Stimulated activated CD8-positive, alpha-beta memory T cell treated with anti-CD3 and anti-CD28 coated beads, Interleukin-7, amount 100 ng/mL, for 24 hours (primary cell): ENCODE measurements at places on chromosomes 5 and 9.

DNA sequence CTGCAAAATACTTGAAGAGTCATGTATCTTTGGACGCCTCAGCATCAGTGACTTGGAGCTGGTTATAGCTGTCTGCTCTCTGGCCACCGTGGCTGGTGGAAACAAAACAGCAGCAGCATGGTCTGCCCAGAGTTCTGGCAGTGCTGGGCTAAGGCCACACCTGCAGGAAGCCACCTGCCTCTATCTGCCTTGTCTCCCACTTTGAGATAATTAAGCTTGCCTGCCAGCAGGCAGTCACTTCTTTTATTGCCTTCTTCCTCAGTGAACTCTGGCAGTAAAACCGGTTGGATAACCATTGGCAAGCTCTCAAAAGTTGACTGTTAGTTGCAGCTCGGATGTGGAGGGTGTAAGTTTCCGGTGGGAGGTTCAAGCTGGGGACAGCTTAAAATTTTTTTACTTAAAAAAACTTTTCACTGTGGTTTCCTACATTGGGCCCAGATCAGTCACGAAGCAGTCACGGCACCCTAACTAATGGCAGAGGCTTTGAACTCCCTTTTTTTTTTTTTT lies 4.9 kb downstream of the SMIM3 start:
- no peak for DNase-seq

DNA sequence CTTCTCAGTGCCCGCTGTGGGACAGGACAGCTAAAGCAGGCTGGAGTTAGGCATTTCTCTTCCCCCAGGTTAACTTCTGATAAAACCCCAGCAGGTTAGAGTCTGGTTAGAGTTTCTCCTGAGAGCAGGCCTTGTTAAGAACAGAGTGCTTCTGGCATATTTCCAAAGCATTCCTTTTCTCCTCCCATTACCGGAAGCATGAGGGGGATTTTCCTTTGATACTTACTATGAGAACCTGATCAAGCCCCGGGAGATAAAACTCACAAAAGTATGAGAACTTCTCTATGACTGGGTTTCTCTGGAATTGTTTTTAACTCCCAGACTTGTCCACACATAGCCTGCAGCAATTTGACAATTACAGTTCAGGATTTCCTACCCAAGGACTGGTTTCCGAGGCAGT lies 77.4 kb upstream of the MAST4 start:
- DNase-seq, result no peak

- DNase-seq, result no peak
Observed at GRCh38 chr5:177067503-177067902, 19.2 kb upstream of the FGFR4 start.

DNA sequence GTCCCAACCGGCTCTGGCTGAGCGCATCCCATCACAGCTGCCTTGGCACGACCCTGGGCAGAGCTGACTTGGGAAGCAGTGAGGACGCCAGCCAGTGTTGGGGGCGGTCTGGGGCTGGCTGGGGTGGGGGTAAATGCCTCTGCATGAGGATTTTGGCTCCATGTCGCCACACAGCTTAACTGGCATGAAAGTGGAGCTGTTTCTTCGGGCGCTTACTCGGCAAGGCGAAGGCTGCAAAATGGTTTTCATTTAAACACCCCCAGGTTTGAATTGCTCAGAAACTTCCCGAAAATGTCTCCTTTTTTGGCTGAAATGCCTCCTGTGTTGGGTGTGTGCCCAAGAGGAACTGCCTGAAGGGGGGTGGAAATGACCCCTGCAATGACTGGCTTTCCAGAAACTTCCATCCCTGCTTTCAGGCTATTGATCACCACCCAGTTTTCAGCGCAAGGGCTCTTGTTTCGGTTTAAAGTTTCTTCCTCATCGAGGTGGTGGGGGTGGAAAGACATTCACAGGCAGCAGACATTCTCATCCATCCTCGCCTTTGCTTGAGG lies 38.3 kb downstream of the PTGES start:
- DNase-seq, result no peak

GRCh38 chr9:114909661-114910060 lies 20.7 kb downstream of the TNFSF8 start:
- no peak for DNase-seq

DNA sequence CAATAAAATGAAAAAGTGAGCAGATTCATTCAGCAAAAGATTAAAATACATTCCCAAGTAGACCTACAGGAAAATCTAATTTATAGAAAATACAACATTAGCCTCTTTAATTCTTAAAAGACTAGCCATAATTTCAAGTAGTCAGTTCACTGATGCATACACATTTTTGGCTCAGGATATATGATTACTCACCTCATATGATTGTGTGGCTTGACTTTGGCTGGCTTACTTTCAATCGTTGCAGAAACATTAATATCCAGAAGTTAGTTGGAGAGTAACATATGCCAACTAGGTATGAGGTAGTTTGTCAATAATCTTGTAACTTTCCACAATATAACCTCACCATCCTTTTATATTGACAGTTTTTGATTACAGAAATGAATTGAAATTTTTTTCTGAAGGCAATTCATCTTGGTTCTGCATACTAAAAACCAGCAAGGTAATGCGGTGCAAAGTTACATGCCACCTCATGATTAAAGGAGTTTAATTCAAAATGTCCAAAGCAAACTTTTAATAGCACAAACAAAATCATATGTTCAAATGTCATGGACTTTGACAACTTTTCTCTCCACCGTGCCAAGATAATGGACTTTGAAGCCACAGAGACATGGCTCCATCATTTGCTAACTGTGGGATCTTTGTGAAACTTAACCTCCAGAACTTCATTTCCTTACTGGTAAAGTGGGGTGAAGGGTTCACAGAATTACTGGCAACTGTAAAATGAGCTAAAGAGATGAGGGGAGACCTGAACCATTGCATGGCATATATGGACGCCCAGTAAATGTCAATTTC lies 76.6 kb upstream of the PAM start:
- DNase-seq, result no peak

- DNase-seq, result no peak
Observed at GRCh38 chr9:35517552-35518224, 27.8 kb downstream of the RUSC2 start.

- DNase-seq, result no peak
Observed at GRCh38 chr5:139181835-139182452, 16.2 kb downstream of the SIL1 start.

- DNase-seq, result no peak
Observed at GRCh38 chr5:28808967-28809810, 1770.8 kb upstream of the CDH9 start.

DNA sequence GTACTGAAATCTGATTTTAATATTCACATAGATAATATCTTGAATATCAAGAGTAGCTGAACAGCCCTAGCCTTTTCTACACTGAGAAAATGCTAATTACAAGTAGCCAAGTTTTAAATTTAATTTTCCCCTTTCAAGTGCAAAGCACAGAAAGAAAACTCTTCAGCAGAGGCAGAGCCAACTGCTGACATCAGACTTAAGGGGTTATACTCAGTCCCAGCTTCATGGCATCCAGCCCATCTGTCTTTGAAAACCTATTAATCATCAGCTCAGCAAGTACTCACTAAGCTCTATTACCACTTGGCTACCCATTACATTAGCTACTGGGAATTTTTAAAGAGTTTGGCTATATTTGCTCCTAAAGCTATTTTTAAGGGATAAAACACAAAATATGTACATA lies 220.5 kb downstream of the SLC12A2 start:
- DNase-seq, result no peak

- no peak for DNase-seq
Observed at GRCh38 chr9:94643176-94643575, 3.9 kb upstream of the FBP1 start.

- no peak for DNase-seq
Observed at GRCh38 chr5:51997949-51998348, 614.7 kb downstream of the ISL1 start.

DNA sequence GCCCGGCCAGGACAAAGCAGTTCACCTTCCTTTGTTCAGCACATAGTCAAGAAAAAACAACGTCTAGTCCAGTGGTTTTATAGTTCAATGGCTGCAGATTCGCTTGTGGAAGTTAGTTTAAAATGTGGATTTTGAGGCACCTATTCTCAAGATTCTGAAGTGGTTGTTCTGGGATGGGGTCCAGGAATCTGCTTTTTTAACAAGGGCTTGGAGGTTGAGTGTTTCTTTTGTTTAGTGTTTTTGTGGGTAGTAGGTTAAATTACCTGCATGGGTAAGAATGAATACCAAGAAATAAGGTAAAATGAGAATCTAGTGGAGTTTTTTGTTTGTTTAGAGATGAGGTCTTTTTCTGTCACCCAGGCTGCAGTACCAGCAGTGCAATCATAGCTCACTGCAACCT lies 28.4 kb upstream of the NADK2 start:
- DNase-seq, result no peak

DNA sequence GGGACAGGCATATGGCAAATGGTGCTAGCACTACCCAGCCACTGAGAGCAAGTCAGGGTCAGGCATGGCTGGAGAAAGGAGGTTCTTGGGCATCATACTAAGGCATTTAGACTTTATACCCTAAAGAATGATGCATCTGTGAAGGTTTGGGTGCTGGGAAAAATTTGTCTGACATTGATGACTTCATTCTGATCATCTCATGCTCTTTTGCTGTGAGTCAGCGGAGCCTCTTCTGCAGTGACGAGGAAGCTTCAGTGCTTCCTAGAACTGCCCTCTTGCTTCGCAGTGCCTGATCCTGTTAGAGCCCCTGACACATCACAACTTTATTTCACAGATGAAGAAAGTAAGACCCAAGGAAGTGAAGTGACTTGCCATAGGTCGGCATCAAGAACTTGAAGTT lies 266.6 kb upstream of the GAS1 start:
- no peak for DNase-seq

DNA sequence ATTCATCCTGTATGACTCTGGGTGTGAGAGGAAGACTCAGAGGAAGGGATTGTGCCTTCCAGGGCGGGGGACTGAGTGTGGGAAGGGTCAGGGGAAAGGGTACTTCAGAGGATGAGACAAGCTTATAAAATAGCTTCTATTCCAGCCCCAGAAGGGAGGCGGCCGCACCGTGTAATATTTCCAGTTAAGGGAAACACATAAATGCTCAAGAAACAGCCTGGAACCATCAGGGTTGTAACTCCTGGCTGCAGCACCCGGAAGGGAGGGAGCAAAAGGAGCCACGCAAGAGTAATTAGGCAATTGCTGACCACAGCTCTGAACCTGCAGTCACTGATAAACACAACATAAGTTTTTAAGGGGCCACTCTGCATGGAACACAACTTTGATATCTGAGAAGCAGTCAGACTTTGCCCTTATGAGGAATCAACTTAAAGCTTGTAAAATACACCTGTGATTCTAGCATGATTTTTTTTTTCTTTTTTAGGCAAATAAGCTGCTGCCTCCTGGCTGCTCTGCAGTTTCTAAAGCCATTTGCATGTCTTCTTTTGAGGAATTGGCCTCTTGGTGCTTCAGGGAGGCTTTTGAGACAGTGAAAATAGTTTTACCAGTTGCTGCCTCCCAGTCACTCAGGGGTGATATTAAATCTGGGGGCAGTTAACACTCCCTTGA lies 382.7 kb downstream of the ENC1 start:
- no peak for DNase-seq

- no peak for DNase-seq
Observed at GRCh38 chr5:90214991-90215390, 194.6 kb downstream of the CETN3 start.

DNA sequence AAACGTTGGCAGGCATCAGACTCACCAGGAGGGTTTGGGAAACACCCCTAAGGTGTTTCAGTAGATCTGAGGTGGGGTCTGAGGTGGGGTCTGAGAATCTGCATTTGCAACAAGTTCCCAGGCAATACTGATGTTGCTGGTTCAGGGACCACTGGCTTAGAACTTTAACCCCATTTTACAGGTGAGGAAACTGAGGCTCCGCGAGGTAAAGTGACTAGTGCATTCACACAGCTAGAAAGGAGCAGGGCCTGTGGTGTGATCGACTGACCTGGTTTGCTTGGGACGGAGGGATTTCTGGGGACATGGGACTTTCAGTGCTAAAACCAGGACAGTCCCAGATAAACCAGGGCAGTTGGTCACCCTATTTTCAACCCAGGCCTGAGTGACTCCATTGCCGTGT lies 81.4 kb upstream of the ZNF618 start:
- DNase-seq, result no peak

DNA sequence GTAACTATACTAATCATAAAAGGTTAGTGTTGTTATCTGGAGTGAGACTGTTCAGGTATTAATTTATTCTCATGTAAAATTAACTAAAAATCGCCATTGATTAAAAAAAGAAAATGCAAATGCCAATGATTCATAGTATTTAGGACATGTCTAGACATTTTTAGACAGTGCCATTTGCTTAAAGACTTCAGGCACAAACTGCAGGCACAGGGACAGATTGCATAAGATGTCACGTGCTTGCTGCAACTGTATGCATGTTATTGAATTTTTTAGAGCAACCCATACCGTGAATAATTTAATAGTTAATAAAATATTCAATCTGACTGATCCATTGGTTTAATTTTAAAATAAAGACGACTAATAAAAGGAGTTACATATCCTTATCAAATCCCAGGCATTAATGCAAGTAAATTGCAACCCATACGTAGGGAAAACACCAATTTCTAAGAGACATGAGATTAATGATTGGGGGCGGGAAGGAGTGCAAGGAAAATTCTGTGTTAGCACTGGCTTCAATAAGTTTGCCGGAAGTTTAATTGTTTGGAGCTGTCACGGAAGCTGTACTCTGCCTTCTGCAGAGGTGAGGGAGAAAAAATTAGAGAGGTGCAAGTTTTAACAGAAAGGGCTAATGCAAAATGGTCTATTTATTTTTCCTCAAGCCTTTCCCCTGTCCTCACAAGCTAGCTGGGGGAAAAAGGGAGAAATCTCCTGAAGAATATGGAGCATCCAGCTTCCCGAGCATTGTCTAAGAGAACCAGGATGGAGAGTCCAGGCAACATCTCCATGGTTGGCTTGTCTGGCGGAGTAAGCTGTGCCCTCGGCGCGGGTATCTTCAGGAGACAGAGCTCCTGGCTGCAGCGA lies 2.9 kb downstream of the EDIL3 start:
- no peak for DNase-seq

DNA sequence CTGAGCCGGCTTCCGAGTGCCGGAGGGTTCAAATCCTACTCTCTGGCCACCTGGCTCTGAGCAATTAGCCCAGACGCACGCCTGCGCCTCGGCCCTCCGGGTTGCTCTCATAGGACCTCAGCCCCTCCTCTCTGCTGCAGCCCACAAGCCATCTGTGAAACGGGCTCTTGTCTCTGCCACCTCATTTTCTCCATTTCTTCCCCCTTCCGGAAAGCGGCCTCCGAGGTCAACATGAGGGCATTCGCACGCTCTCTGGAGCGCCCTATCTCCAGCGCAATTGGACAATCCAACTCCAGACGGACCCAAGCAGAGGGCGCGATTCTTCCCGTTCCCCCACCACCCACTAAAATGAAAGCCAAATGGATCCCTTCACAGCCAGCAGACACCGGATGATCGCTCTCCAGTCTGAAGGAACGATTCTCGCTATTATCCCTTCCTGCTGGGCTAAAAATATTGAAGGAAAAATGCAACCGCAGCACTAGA lies 41.5 kb downstream of the VAV2 start:
- DNase-seq, result no peak

GRCh38 chr5:15080219-15080618 lies 208.6 kb upstream of the ANKH start:
- no peak for DNase-seq

DNA sequence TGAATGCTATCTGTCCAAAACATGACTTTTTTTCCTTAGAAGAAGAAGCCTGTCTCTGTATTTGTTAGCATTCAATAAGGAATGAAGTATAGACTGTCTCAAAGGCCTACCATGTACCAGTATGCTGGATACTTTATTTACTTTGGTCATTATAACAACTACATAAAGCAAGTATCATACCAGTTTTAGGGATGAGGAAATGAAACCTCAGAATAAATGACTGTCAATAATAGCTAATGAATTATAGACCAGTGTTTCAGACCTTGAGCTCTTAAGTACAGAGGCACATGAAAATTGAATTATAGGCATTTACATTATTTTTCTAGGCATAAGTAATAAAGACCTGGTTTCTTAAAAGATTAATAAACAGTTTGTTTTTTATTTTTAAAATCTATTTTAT lies 166.4 kb upstream of the TLX3 start:
- no peak for DNase-seq
